Ecto neural progenitor cell (in vitro differentiated cells): ENCODE measurements at places on chromosomes 3 and 15.

DNA sequence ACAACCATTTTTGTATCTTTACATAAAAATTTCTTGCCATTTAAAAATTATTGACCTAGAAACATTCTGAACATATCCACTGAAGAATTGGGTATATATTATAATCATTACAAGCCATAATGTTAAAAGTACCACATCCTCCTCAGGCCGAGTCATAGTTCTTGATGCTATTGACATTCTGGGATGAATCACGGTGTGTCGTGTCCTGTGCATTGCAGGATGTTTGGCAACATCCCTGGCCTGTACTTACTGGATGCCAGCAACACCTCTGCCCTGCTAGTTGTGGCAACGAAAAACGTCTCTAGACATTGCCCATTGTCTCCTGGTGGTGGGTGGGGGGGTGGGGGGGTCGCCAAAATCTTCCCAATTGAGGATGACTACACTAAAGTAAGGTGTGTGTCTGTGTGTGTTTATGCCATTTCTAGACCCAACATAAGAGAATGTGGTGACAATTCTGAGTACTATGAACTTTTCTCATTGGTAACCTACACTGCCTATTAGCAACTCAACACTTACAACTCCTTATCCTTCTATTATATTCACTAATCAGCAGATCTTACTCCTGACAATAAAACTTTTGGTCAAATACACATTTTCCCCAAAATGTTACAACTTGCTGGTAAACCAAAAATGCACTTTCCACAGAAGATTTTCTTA, 471.6 kb downstream of the FOXP1 start:
- no peak for DNase-seq

DNA sequence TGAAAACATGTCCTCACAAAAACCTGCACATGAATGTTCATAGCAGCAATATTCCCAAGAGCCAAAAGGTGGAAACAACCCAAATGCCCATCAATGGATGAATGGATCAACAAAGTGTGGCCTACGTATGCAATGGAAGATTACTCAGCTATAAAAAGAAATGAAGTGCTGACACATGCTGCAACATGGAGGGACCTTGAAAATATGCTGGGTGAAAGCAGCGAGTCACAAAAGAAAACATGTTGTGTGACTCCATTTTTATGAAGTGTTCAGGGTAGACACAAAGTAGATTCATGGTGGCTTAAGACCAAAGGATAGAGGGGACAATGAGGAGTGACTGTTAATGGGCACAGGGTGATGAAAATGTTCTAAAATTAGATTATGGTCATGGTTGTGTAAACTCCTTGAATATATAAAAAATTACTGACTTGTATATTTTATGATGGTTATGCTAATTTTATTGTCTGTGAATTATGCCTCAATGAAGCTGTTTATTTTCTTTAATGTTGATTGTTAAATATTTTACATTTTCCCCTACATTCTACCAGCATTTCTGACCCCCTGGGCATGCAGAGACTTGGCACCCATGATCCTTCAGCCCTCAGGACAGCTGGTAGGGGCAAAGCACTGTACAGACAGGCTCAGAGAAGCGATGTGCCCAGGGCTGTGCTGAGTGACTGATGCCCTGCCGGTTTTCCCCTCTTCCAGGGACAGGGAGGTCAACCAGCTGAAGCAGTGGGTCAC, 37.8 kb downstream of the CFAP100 start:
- no peak for DNase-seq

DNA sequence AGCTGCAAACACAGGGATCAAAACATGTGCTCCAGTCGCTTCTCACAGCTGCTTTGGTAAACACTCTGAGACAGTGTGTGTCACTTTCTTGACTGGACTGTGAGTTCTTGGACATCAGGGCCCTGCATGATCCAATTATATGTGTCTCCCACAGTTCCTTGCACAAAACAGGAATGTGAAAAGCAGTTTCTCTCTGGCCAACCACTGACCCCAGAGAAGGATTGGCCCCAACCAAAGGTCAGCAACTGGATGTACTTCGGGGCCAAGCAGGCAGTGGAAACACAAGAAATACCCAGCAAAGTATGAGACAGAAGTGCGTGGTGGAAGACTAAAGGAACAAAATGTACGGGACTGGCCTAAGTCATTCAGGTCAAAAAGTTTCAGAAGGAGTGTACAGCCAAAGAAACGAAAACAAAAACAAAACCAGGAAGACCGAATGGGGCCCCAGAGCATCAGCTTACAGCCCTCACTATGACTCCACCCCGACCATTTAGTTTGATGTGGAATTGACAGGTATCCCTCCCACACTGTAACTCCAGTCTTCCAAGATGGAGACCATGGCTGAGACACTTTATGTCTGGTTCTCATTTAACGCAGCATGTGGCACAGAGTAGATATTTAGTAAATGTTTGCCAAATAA, 76.7 kb upstream of the LPP start:
- DNase-seq = no peak

DNA sequence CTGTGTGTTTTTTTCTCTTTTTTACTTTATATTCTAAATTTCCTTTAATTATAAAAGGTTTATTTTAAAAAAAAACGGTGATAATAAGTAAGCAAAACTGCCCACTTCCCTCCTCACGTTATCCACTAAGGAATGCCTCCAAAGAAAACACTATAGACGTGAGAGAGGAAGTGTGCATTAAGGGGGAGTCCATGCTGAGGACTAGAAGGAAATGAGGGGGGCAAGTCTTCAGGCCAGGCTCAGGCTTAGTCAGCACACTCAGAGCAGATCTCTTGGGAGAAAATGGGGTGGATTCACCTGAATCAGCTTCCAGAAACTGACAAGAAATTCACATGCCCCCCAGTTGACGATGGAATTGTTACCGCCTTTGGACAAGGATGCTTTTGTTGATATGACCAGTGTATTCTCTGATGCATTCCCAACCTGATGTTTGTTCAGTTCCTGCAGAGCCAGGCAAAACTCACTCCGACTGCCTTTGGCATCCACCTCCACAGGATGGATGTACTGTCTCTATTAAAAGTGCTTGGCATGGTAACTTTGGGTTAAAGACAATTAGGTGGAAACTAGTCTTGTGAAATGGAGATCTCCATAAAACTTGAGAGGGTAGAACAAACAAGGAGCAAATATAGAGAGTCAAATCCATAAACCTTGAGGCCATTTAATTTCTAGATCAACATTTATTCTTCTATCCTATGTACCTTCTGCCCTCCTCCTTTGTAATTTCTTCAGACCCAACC, 167.8 kb downstream of the MYRIP start:
- no peak for DNase-seq

GRCh38 chr15:48644827-48645557, 517 bp downstream of the FBN1 start:
- peak; percentile 81 for DNase-seq

GRCh38 chr3:65412588-65412987, 626.1 kb downstream of the MAGI1 start:
- no peak for DNase-seq

DNA sequence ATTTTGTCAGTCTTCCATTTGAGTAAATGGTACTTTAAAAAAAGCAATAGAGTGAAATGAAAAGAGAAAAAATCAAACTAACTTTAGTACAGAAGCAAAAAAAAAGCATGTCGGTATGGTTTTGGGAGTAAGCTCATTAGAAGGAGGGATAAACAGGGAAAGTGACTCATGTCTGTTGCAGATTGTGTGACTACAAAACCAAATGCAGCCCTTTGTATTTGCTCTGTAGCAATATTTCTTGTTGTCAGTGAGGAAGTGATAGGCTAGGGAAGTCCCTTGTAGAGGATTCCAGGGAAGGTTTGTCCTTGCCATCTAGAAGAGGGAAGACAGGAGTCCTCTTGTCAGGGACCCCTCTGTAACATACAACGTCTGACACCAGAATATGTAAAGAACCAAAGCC, 150.5 kb upstream of the POU1F1 start:
- no peak for DNase-seq

- DNase-seq = no peak
These were observed 236.8 kb upstream of the GBE1 start for GRCh38 chr3:81998139-81998755.

- no peak for DNase-seq
These were observed 24.5 kb upstream of the BCL6 start for GRCh38 chr3:187769771-187770170.

GRCh38 chr3:2873986-2874385, 236.2 kb downstream of the IL5RA start:
- DNase-seq = no peak

DNA sequence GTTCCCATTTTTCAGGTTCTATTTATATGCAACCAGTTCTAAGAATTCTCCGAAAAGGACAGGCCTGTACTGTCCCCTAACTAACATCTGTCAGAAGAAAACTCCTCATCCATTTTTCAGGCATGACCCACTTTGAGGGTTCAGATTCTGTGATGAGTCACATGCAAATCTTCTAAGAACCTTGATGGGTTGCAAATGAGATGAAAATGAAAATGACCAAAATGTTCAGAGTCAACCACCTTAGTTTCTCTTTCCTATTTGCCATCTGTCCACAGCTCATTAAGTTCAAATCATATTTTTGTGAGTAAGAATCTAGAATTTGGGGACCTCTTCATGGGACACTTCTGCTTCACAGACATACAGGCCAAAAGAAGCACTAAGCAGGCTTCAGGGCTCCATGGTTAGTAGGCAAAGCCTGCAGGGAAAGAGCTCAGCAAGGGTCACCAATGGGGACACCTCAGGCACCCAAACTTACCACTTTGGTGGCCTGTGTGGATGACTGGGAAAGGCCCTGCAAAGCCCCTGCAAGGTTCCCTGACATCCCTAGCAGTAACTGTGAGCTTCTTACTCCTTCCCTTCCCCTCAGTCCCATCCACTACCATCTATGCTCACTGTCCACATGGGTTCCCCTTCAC, 122.0 kb downstream of the WDR76 start:
- DNase-seq = no peak

- peak; percentile 52 for DNase-seq
These were observed 121.1 kb downstream of the OXSM start for GRCh38 chr3:25910997-25911396.

DNA sequence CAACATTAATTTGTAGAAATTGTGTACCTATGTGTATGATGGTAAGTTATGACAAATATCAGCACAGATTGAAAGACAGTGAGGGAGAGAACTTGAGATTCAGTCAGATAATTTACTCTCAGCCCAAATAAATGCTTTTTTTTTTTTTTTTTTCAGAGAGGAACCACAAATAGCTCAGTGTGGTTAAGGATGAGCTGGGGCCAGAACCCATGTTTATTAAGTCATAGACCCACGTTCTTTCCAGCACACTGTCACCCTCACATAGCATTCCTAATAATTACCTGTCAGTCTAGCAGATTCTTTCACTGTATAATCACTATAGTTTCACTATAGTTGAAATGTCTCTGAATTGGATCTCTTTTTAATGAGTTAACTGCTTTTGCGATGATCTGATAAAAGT, 246.1 kb downstream of the ZIC1 start:
- no peak for DNase-seq

DNA sequence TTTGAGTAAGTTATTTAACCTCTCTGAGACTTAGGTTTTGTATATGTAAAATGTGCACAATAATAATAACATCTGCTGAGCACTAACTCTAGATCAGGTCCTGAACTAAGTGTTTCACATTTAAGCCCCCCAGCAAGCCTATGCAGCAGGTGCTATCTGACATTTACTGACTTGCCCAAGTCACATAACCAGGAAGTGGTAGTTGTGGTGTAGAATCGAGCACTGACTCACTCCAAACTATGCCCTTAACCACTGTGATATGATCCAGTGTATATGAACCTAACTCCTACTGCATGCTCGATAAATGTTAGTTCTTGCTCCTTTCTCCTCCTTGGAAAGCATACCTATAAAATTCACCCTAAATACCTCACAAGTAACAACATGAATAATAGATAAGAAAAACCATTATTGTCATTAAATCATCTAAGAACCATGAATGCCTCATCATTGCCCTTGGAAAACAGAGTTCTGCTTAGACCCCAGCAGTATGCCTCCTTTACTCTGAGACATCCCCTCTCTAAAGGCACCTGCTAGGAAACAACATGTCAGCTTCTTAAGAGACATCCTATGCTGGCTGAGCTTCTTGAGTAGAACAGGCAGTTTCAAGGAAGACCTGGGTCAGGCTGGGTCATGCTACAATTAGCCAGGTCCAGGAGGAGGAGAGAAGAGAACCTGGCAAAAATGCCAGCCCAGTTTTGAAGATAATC, 3.0 kb upstream of the SHC4 start:
- DNase-seq = no peak

DNA sequence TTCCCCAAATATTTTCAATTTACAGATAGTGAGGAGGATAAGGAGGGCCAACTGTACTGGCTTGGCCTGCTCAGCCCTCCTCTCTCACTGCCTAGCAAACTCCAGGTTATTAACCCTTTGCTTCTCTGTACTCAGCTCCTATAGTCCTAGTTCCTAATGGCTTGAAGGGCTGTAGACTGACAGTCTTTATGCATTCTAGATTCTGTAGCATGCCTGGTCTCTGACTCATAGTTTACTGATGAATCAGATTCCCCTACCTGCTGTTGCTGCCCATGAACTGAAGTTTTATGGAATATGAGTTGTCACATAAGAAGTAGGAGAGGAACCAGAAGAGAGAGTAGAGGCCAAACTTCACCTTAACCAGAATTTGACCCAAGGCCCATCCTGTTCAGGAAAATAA, 27.1 kb upstream of the MAP3K13 start:
- DNase-seq = no peak

DNA sequence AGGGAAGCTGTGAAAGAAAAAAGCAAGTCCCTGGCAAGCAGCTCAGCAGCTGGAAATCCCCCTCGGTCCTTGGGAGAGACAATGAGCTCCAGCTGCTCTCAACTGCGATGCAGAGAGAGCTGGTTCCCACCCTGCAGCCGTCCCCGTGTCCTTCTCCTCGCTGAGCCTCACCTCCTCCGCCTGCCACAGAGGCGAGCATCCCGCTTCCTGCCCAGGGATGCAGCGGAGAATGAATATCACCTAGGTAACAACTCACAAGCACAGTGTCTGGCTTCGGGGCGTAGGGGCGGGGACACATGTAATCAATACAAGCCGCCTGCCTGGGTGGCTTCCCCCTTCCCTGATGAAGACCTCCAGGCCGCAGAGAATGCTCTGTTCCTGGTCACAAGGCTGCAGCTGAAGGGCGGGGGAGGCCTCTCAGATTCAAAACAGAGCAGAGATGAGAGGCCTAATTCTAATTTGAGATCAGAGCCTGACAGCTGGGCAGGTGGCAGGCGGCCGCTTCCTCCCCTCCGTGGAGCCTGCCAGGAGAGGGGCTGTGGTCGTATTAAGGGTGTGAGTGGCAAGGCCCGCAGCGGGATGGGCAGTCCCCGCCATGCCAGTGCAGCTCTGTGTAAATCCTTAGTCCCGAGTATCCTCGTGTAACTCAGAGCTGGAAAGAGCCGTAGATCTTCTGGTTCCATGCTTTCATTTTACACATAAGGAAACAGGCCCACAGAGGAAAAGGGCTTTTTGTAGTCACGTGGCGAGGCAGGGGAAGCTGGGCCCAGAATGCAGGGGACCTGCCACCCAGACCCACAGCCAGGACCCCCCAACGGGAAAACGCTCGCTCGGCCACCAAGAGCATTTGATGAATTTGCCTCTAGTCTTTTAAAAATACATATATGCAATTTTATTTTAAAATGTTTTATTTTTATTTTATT, 24.3 kb downstream of the ZDHHC19 start:
- peak; percentile 84 for DNase-seq

DNA sequence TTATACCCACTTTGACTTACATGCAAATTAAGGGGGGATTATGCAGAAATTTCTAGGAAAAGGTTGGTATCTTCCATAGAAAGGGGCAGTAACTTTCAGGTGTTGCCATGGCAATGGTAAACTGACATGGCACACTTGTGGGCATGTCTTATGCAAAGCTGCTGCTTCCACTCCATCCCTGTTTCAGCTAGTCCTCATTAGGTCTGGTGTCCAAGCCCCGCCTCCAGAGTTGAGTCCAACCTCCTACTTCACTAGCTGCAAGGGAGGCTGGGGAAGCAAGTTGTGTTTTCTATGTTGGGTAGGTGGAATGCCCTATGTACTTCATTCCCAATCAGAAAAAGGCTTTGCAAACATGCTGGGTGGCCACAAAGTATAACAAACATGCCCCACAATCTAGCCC, 14.7 kb upstream of the KLHL40 start:
- no peak for DNase-seq
